ENCODE measurements at places on chromosomes 16 and 17.

GRCh38 chr17:17320911-17321220, 17.7 kb downstream of the NT5M start:
- DNase-seq = no peak

- peak; percentile 74 for DNase-seq
Measured at GRCh38 chr17:82781894-82782274, 30.0 kb downstream of the TBCD start.

- no peak for DNase-seq
Measured at GRCh38 chr17:22462461-22462860, 770.1 kb downstream of the KCNJ18 start.

DNA sequence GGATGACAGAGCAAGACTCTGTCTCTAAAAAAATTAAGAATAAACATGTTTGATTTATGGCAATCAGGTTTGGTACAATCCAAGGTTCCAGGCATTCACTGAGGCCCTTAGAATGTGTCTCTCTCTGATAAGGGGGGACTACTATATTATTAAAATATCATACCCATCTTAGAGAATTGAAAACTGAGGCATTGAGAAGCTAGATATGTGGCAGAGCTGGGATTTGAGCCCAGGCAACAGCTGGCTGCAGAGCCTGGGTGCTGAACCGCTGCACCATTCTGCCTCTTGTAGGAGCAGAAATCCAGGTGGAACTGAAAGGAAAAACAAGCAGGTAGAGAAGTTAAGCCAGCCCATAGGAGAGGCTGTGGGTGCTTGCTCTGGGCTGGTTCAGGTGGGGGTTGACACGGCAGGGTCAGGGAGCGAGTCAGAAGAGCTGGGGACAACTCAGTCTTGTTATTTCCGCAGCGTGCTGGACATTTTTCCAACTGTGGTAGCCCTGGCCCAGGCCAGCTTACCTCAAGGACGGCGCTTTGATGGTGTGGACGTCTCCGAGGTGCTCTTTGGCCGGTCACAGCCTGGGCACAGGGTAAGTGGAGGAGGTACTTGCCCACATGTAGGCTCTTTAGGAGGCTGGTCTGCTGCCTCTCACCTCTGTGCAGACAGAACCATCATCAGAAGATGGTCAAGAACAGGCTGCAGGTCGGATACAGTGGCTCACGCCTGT, 62.5 kb downstream of the WIPI1 start:
- DNase-seq = no peak

DNA sequence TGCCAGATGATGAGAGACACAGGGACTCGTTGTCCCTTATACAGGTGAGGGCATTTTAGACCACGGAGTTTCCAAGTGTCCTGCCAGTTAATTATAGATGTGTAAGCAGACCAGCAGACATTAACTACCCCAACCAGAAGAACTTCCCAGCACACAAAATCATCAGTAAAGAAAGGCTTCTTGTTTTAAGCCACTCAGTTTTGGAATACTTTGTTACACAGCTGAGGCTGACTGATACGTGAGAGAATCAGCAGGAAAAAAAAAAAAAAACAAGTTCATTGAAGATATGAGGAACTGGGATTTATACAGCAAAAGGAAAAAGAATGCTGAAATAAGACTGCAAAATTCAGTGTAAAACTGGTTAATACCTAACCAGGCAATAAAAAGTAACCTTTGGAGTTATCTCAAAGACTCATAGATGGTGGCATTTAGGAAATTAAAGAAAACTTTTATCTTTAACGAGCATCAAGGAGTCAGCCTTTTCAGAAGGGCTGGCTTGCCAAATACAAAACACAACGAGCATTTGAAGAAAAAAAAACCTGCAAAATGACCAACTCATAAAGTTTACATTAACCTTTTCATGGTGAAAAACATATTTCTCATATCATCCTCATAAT, 28.1 kb downstream of the TMEM238L start:
- DNase-seq = no peak

GRCh38 chr17:67413388-67413787, 36.3 kb downstream of the PITPNC1 start:
- DNase-seq = no peak

DNA sequence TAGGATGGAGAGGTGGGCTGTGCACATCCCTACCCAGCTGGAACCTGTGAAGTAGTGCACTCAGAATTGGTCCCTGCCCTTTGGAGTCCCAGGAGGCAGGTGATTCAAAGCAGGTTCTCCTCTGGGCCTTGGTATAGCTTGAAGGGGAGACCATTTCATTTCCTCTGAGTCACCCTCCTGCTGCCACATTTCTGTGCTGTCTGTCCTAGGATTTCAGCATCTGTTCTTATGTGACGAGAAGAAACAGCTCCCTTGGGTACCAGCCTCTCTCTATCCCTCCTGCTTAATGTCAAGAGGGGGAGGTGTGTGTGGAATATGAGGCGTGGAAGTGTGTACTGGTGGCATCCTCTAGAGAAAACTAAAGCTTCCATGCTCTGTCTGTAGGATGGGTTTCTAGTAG, 5.0 kb upstream of the NFE2L1 start:
- no peak for DNase-seq

GRCh38 chr17:40551879-40552768, 13.1 kb downstream of the CCR7 start:
- DNase-seq = no peak

DNA sequence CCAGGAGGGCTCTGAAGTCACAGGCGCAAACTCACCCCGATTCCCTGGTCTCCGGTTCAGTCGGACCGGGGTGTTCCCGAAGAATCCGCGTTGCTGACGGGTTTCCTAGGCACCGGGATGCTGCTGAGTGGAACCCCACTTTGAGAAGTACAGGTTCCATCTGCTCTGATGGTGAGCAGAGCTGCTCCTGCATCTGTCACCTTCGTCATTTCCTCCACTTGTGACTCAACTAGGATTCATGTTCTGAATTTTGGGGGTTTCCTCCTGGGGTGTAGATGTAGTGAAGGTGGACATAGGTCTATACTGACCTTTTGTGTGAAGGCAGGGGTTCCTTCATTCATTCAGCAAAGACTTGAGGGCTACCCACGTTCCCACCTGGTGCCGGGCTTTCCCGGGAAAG, 25.0 kb downstream of the LGALS3BP start:
- DNase-seq = no peak

GRCh38 chr16:4566144-4566543, 10.0 kb downstream of the C16orf96 start:
- no peak for DNase-seq

- DNase-seq = no peak
Measured at GRCh38 chr17:77390870-77391269, 250.1 kb downstream of the SEC14L1 start.

- no peak for DNase-seq
Measured at GRCh38 chr17:37417852-37418251, 11.2 kb downstream of the TADA2A start.

- no peak for DNase-seq
Measured at GRCh38 chr16:53732296-53732929, 28.5 kb downstream of the FTO start.

DNA sequence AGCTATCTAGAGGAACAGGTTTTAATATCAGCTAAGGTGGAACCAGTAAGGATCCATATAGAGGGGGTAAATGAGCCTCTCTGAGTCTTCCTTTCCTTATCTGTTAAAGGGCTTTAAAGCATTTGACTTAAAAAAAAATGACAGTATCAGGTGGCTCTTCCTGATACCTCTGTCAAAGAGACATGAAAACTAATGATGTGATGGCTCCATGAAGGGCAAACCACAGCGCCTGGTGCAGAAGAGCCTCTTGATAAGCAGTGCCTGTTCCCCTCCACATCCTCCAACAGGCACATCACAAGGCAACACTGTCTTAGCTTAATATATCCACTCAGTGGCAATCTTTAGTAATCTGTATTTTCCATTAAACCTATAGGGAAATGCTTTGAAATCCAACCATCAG, 68.9 kb downstream of the USP31 start:
- DNase-seq = no peak

DNA sequence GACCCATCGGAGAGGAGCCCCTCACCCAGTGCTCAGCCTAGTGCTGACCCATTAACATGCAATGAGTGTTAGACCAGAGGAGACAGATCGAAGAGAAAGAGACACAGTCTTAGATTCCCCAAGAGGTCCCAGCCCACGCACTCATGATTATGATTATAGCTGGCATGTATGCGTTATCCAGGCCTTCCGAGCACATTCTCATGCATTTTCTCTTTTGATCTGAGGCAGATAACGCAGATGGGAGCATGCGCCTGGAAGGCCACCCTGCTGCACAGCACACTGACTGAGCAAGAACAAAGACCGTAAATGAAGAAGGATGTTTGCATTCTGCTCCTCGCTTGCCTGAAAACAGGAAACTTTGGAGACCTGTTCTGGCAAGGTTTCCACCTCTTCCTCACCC, 232.7 kb downstream of the SOX9 start:
- DNase-seq = no peak

- DNase-seq = no peak
Measured at GRCh38 chr17:50279181-50279526, 4.9 kb downstream of the TMEM92 start.

GRCh38 chr17:77318491-77319210, 177.9 kb downstream of the SEC14L1 start:
- no peak for DNase-seq

DNA sequence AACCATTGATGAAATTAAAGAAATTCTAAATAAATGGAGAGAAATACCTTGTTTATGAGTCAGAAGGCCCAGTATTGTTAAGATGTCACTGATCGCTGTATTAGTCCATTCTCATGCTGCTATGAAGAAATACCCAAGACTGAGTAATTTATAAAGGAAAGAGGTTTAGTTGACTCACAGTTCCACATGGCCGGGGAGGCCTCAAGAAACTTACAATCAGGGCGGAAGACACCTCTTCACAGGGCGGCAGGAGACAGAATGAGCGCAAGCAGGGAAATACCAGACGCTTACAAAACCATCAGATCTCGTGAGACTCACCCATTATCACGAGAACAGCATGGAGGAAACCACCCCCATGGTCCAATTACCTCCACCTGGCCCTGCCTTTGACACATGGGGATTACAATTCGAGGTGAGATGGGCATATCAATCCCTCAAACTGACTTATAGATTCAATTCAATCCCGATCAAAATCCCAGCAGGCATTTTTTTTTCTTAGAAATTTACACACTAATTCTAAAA, 157.2 kb downstream of the ENGASE start:
- DNase-seq = no peak

DNA sequence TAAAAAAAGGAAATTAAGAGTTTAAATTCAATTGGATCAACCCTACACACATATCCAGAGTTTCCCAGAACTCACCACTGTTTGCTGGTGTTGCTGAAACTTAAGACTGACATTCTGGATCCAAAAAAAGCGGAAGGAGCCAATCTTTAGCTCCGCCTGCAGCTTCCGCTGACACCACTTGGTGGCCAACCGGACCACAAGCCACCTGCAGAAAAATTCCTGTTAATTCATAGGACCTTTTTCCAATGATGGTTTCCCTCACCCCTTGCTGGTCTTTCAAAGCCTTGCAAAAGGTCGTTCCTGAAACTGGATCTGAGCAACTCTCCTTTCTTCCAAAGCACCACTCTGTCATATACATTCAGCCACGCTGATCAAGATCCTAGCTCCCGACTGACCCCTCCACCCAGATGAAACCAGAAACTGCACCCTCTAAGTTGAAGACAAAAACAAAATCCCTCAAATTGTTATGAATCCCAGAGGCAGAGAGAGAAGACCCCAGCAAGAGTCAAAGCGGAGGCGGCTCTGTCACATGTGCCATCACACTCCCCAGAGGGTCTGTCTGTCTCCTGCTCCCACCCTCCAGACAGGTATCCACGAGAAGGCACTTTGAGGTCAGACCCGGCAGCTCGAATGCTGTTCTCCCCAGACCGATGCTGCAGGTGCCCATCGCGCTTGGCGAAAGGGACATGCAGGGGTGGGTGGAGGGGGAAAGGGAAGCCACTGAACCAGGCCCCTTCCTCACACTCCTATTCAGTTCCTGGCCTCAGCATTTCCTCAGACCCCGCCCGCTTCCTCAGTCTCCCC, 773 bp downstream of the BLTP2 start:
- DNase-seq = no peak

DNA sequence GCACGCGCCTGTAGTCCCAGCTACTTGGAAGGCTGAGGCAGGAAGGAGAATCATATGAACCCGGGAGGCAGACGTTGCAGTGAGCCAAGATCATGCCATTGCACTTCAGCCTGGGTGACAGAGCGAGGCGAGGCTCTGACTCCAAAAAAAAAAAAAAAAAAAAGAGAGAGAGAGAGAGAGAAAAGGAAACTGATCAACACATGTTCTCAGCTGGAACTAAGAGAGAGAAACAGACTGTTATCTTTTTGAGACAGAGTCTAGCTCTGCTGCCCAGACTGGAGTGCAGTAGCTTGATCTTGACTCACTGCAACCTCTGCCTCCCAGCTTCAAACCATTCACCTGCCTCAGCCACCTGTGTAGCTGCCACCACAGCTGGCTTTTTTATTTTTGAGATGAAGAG, 60.4 kb downstream of the STH start:
- no peak for DNase-seq

- DNase-seq = no peak
Measured at GRCh38 chr16:21619765-21620425, 20.5 kb downstream of the METTL9 start.

- DNase-seq = no peak
Measured at GRCh38 chr16:10485159-10485558, 95.2 kb downstream of the EMP2 start.

DNA sequence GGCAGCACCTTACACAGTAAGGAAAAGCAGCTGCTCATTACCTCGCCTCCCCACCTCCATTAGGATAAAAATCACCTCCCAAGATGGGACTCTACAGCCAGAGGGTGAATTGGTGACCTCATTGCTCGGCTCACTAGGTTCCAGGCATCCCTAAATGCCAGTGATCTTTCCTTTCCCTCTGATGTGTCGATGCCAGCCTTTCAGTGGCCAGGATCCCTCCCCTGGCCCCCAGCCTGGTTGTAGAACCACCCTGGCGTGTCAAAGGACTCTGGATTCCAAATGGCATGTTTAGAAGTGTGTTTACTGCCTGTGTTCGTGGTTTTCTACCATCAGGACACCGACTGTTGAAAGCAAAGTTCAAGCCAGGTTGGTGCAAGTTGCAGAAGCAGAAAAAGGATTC, 72.1 kb upstream of the LYRM9 start:
- DNase-seq = no peak

DNA sequence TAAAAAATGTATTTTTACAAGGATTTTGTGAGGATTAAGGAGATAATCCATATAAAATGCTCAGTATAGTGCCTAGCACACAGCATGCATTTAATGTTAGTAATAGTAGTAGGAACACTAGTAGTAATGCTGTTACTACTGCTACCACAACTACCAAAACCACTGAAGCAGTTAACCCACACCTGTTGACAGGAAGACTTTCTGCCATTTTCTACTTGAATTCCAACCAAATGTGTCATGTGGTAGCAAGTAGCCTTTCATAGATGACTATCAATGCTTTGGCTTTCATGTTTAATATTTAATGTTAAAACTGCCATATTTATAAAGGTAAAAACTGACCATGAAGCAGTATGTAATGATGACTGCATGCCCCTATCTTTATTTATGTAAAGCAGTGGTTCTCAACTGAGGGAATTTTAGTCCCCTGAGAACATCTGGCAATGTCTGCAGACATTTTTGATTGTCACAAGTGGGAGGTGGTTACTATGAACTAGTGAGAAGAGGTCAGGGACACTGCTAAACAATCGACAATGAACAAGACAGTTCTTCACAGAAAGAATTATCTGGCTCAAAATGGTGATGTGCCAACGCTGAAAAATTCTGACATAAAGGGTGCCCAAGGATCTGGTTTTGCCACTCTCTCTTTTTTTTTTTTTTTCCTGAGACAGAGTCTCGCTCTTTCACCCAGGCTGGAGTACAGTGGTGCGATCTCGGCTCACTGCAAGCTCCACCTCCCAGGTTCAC, 89.4 kb downstream of the ITFG1 start:
- DNase-seq = no peak
